ENCODE measurements at places on chromosomes 12 and 14.
A peak's percentile ranks its signal among the peaks of the same experiment; 100 is the strongest.

DNA sequence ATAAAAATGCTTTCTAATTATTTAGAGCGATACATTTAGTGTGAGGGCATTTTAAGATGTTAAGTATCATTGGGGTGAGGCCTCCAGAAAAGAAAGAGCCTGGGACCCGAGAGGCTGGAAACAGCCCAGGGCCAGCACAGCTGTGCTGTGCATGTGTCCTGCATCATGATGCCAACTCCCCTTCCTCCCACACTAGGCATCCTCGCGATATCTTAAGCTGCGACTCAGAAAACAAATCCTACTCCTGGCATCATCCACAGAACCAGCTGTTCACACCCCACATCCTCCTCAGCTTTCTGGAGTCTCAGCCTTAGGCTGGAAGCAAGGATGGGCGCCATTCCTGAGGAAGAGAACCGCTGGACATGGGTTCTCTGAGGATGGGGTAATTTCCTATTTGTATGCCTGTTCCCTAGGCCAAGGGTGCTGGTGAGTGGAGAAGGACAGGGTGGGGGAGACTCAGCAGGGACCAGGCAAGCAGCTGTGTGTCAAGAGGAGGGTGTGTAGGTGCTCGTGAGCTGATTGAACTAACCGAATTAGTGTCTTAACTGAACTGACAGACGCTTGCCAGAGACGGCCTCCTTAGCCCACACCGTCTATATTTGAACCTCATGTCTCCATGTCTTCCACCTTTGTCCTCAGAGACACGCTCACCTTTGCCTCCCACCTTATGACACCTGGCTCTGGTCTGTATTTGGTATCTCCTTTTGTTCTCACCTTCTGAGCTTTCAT is 15.6 kb upstream of the MCRS1 start:
- no peak for DNase-seq

DNA sequence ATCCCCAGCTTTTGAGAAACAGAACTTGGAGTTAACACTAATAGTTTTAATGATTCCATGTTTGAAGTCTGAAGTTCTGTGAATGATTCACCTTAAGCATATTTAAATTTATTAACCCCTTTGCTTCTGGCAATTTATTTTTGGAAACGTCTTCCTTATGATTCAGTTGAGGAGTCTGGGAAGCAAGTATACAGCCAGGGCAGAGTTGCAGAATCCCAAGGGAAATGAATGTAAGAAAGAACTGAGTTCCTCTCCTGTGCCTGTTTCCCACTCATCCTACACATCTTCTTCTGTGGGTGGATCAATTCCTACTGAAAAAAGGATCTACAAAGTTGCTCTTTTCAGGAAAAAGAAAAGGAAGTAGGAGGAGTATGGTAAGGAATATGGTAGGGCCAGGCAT is 108.2 kb upstream of the CCDC91 start:
- DNase-seq = no peak

- DNase-seq = no peak
These were observed 3.3 kb downstream of the CCT2 start for GRCh38 chr12:69588527-69588926.

- no peak for DNase-seq
These were observed 46.1 kb downstream of the TMTC3 start for GRCh38 chr12:88188180-88188579.

- DNase-seq = no peak
These were observed 142.9 kb upstream of the TMPO start for GRCh38 chr12:98372340-98373024.

GRCh38 chr14:28635387-28635786 is 131.2 kb upstream of the FOXG1 start:
- DNase-seq = no peak

DNA sequence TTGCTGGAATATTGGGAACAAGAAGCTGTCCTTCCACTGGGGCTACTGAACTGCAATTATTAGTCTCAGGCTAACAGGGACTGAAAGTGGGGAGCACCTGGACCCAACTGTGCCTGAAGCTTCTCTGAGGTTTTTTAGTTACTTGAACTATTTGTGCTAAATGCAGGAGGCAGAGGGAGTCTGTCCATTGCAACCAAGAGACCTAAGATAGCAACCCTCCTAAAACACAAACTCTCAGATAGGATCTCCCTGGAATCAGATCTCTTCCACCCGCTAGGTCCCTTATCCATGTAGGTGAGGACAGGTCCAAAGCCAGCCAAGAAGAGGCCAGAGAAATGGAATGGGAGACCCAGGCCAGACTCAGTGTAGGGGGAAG is 58.1 kb downstream of the NCOR2 start:
- DNase-seq = no peak

DNA sequence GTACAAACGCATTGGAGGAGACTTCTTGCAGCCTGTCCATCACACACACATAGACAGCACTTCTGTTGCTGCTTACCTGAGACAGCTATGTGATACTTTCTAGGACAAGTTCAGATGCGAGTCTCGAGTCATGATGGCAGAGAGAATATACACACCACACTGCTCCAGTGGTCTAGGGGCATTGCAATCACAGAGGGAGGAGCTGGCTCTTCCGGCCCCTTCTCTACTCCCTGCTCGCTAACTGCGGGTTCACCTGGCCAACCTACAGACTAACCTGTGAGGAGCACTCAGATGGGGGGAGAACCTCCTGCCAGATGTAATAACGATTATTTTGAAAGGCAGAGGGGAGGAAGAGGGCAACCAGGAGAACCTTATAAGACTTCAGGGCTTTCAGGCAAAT is 30.7 kb downstream of the EMP1 start:
- DNase-seq = no peak

DNA sequence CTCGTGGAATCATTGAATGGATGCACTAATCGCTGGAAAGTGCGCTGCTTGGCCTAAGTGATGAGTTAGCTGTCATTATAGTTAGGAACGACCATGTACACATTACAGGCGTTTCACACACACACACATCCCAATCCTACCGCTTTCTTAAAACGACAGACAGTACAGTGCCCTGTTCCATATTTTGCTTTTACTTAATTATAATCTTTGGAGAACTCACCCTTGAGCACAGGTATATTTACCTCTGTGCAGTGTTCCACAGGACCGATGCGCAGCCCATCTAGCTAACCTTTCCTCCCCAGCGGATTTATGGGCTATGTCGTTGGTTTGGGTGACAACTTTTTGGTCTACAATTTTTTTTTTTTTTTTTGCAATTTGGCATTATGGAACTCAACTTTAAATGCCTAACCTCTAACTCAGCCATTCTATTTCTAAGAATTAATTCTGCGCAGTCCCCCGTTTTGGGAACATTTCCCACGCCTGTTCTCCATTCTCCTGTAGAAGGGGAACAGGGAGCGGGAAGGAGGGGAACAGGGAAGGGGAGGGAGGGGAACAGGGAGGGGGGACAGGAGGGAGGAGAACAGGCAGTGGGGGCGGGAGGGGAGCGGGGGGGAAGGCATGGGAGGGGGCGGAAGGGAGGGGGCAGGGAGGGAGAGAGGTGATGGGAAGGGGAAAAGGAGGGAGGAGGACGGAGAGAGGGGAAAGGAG is 663 bp upstream of the ULK1 start:
- no peak for DNase-seq

- no peak for DNase-seq
These were observed 352.5 kb downstream of the C12orf50 start for GRCh38 chr12:87676731-87677130.

DNA sequence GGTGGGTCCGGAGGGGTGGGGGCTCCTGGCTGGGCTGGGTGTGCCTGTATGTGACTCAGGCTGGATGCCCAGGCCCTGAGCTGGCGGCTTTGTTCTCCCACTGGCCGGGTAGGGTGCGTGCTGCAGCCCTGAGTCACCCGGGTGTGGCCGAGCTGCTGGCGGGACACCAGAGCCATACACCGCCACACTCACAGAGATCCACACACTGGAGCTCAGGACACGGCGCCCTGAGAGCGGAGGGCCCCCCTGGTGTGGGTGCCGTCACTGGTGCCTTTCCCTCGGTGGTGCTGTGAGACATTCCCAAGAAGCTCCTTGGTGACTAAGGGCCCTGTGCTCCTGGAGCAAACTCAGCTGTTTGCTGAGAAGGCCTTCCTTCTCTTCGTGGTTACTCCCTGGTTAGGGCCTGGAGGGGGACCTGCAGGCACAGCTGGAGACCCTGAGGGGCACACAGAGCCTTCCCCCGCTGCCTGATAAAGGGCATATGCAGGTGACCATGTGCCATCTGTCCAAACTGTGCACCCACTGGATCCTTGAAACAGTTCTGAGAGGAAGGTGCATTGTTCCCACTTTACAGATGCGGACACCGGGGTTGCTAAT is 44.3 kb downstream of the KRT80 start:
- DNase-seq = no peak

DNA sequence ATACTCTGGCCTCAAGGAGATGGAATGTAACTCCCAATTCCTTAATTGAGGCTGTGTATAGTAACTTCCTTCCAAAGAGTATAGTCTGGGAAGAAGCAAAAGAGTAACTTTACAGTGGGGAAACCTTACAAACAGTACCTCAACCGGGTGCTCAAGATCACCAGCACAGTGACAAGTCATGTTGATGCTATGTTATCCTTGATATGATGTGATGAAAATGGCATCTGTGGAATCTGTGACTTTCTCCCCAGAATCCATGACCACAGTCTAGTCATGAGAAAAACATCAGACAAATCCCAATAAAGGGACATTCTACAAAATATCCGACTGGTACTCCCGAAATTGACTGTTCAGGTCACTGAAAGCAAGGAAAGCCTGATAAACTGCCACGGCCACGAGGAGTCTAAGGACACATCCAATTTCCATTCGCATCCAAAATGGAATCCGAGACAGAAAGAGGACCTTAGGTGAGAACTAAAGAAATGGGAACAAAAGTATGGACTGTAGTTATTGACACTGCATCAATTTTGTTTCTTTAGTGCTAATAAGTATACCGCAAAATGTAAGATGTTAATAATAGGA is 97.3 kb upstream of the FRMD6 start:
- DNase-seq = no peak

DNA sequence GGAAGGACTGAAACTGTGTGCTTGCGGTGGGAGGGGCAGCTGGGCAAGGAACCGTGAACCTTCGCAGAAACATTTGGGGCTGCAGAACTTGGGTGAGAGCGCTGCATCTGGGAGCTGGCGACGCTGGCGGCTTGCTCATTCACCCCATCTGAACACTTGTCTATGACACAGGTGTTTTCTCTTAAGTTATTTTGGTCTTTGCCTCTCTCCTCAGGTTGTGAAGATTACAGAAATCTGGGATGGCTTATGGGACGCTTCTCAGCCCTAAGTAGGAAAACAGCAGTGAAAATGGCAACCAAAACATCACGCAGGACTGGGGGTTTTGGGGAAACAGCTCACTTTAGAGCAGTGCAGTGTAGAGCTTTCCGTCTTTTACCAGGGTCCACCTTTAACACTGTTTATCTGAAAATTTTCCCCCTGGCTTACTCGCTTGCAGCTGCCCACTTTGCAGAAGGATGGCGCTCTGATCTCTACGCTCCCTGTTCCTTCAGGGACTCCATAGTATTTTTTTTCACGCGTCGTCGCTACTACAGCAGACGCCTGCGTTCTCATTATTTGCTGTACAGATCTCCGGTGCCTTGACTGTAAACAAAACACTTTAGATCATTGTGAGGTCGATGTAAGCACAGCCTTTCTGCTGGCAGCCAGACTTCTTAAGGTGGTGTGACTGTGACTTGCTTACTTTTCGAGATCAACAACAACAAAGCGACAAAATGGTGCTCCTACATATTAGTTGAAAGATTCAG is 2.7 kb upstream of the CDKN1B start:
- peak; percentile 40 for DNase-seq

DNA sequence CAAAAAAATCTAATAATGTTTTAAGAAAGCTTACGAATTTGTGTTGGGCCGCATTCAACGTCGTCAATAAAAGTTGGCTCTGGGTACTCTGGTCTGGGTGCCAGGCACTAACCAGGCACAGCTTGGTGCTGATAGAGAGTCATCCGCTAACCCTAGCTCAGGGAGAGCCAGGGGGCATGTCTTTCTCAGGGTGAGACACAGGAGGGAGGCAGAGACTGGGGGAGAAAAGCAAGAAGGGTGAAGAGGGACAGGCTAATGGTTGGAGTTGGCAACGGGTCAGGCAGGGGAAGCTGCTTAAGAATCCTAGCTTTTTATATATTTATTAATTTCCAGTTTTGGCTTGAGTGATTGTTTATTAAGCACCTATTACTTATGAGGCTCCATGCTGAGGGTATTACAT is 105.0 kb downstream of the CMKLR1 start:
- DNase-seq = no peak

DNA sequence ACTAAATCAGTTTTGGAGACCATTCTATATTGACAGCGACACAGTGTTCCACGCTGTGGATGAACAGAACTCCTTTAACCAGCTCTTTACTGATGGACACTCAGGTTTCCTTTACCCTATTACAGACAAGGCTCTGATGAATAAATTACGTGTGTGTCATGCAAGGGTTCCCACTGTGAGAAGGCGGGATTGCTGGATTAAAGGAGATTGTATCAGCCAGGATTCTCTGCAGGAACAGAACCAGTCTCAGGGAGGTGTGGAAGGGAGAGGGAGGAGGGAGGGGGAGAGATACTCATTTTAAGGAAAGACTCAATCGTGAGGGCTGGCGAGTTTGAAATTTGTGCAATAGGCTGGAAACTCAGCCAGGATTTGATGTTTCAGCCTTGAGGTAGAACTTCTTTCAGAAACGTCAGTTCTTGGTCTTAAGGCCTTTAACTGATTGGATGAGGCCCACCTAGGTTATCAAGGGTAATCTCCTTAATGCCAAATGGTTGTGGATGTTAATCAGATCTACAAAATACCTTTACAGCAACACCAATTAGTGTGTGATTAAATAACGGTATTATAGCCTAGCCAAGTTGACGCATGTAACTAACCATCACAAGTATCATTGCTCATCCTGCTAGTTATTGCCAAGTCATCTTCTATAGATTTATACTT is 104.0 kb downstream of the GCH1 start:
- DNase-seq = no peak

- DNase-seq = no peak
These were observed 825 bp downstream of the DHH start for GRCh38 chr12:49093792-49094159.

Data from stimulated activated CD4-positive, alpha-beta T cell treated with anti-CD3 and anti-CD28 coated beads, TNF-alpha, amount 100 ng/mL, for 24 hours (primary cell).